ENCODE measurements at places on chromosomes 6 and 20.
A peak's percentile ranks its signal among the peaks of the same experiment; 100 is the strongest.

- no peak for DNase-seq
These were observed 32.2 kb downstream of the MRAP2 start for GRCh38 chr6:84065693-84066290.

GRCh38 chr6:24255676-24256075 lies 102.2 kb downstream of the DCDC2 start:
- DNase-seq = no peak

DNA sequence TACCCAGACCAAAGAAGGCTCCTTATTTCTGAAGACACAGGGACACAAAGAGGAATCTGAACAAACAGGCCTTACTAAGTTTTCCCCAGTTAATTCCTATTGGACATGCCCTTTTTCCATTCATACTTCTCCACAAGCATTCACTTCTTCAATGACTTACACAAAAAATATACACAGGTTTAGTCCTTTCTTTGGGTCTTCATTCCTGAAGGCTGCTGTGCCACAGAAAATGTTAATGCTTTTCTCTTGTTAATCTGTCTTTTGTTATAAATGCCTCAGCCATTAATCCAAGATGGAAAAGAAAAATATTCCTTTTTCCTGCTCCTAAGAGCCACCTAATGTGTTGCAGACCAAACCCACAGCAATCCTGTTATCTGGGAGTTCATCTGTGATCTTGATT lies 71.2 kb downstream of the QRSL1 start:
- no peak for DNase-seq

GRCh38 chr6:169997187-169997929 lies 245.9 kb downstream of the ERMARD start:
- no peak for DNase-seq

- peak; percentile 44 for DNase-seq
These were observed 368.5 kb downstream of the ZFAND3 start for GRCh38 chr6:38187811-38188590.

GRCh38 chr20:4370851-4371250 lies 350.9 kb upstream of the PRND start:
- DNase-seq = no peak

DNA sequence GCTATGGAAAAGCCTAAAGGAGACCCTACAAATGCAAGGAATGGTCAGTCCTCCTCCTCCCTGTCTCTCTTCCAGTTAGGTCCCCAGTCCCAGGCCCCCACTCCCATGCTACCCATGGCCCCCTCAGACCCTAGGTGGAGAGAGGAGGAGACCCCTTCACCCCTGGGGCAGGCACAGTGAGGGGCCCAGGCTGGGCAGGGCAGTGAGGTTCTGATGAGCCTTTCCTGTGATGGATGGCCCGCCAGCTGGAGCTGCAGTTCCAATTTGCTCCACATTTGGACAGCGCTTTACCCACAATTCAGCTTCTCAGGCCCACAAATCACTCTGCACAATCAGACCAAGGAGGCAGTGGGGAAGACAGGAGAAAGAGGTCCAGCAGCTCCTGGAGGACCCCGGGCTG lies 37.3 kb upstream of the MLN start:
- DNase-seq = no peak

GRCh38 chr6:118724211-118724610 lies 72.8 kb upstream of the CEP85L start:
- no peak for DNase-seq

DNA sequence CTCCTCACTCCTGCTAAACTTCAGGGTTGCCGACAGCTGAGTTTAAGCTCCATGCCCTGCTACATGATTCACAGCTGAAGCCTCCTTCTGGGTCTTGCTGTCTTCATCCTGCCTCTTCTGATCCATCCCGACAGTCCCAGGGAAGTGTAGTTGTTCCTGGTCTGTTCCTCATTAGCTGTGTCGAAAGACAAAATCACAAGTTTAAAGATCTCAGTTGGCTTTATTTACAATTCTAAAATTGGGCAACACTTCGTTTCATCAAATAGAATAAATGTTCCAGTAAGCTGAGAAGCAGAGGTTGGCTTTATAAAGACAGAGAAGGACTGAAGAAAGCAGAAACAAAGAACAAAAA lies 4.1 kb upstream of the SLC2A10 start:
- no peak for DNase-seq

DNA sequence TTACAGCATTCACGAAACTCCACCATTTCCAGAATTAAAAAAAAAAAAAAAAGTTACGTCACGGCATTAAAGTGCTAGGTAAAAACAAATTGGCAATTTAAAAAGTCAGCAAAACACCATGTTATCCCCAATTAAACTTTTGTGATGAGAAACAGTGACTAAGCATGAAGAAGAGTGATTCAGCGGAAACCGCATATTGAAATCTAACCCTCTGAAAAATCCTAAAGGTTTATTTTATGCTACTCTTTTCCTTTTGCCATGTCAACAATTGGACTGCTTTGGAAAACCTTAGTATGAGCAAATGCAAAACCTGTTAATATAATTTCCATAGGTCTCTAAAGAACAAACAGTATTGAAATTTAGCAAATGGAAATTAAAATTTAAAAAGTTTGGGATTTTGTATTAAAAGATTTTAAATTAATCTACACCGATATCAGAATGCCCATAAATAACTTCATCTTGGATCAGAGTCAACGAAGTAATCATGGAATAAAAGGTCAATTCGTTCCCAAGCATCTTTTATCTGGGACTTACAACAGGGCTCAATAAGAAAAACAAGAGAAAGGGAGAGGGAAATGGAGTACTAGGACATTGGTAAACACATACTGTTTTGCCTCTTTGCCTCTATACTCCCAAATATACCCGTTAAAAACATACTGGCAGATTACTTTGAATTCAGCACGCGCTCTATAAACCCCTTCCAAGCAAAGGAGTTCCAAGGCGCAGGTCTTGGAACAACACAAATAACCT lies 1.1 kb downstream of the FBXO30 start:
- DNase-seq = no peak

DNA sequence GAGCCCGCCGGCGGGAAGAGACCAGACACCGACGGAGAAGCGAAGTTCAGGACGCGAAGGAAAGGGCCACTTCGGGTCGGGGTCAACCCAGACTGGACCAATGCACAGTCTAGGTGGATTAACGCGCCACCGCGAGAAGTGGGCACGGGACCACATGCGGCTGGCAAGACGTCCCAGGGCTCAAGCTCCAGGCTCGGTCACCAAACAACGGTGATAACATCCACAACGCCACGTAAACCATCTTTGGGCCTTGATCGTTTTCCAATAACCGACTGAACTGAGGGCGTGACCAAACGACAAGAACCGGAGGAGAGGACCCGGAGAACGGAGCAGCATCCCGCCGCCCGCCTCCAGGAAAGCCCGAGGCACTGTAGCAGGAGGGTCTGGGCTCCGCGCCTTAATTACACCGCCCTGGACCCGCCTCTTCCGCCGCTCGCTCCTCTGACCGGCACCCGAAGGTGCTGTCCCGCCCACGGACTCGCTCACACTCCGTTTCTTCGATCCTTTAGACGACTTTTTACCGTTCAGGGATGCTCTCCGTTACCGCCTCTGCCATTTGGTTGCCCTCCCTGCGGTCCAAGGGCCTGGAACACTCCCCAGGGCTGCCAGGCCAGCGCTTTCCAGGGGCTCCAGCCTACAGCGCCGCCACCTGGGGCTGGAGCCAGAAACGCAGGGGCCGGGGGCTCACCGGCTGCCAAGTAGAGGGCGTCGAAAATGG lies 44.1 kb downstream of the DPPA5 start:
- peak; percentile 79 for DNase-seq

Data from ecto neural progenitor cell (in vitro differentiated cells).